Smooth muscle cell of bladder (primary cell): ENCODE measurements at places on chromosomes 11 and 22. TPM values are rescaled to one million over a fixed set of nuclear protein-coding genes. Genes with fewer than 3 reads are reported as not detected.

Gene OR2AG2
- total RNA-seq, result under 0.01 TPM in 2 replicates

Gene CNGA4
- total RNA-seq, result under 0.01 and 0.09 TPM in 2 replicates

Gene DCDC1
- under 0.01 and 0.09 TPM in 2 replicates for total RNA-seq

Gene OVOL1
- total RNA-seq, result not detected in 2 replicates

Gene MYO7A
- under 0.01 and 0.09 TPM in 2 replicates for total RNA-seq

Gene NLRP6
- not detected in 2 replicates for total RNA-seq

Gene IL18
- 5.8 and 9.2 TPM in 2 replicates for total RNA-seq

Gene NOX4
- under 0.01 and 0.92 TPM in 2 replicates for total RNA-seq

Gene RGL4
- not detected in 2 replicates for total RNA-seq

Gene CHADL
- total RNA-seq, result 0.71 and 1.8 TPM in 2 replicates

Gene PGA5
- not detected in 2 replicates for total RNA-seq

Gene OR5B21
- 0.14 TPM in 1 of 2 replicates, not detected in the other for total RNA-seq

Gene PRRG4
- total RNA-seq, result under 0.01 and 0.09 TPM in 2 replicates

Gene NAGA
- 37.3 and 39.1 TPM in 2 replicates for total RNA-seq

Gene CD81
- total RNA-seq, result 170 and 238 TPM in 2 replicates

Gene TNNI2
- not detected in 2 replicates for total RNA-seq

Gene PKP3
- 1.3 and 1.6 TPM in 2 replicates for total RNA-seq

Gene PLA2G6
- total RNA-seq, result 14.1 and 16.8 TPM in 2 replicates

Gene FCHSD2
- total RNA-seq, result 8.4 and 8.9 TPM in 2 replicates

Gene LRRC55
- total RNA-seq, result not detected in 2 replicates

Gene CNIH2
- 0.28 TPM in 1 of 2 replicates, not detected in the other for total RNA-seq

Gene MIAT
- total RNA-seq, result 0.85 and 0.92 TPM in 2 replicates

Gene SLC1A2
- 6.2 and 6.5 TPM in 2 replicates for total RNA-seq

Gene CABP7
- not detected in 2 replicates for total RNA-seq

Gene OR10A2
- total RNA-seq, result not detected in 2 replicates

Gene FJX1
- 7.3 and 10.4 TPM in 2 replicates for total RNA-seq

Gene SORL1
- 8.5 and 10.2 TPM in 2 replicates for total RNA-seq

Gene LRRC75B
- 6.4 TPM in 2 replicates for total RNA-seq

Gene GDPD4
- total RNA-seq, result not detected in 2 replicates

Gene SSH3
- total RNA-seq, result 9.7 and 10.3 TPM in 2 replicates

Gene OR51E2
- 0.09 TPM in 1 of 2 replicates, not detected in the other for total RNA-seq

Gene BBOX1
- 0.28 TPM in 1 of 2 replicates, not detected in the other for total RNA-seq

Gene PKDREJ
- total RNA-seq, result under 0.01 TPM in 2 replicates

Gene PTGDR2
- 0.28 TPM in 1 of 2 replicates, not detected in the other for total RNA-seq

Gene OR52N4
- not detected in 2 replicates for total RNA-seq

Gene CYP2D6
- total RNA-seq, result 0.14 and 1.6 TPM in 2 replicates

Gene CBLIF
- not detected in 2 replicates for total RNA-seq

Gene NAALAD2
- total RNA-seq, result 0.14 and 0.28 TPM in 2 replicates

Gene PRG2
- 0.55 and 0.71 TPM in 2 replicates for total RNA-seq

Gene VPREB1
- not detected in 2 replicates for total RNA-seq

Gene BAIAP2L2
- 0.28 and 0.46 TPM in 2 replicates for total RNA-seq

Gene FGF4
- not detected in 2 replicates for total RNA-seq

Gene SEC14L2
- 6.8 and 9.3 TPM in 2 replicates for total RNA-seq

Gene CCDC81
- total RNA-seq, result 0.55 and 0.85 TPM in 2 replicates

Gene MCHR1
- 1.00 and 2.4 TPM in 2 replicates for total RNA-seq

Gene MAP6
- total RNA-seq, result 1.4 and 1.8 TPM in 2 replicates

Gene UBQLN3
- under 0.01 and 0.14 TPM in 2 replicates for total RNA-seq
